ENCODE measurements at places on chromosomes 4 and X.
A peak's percentile ranks its signal among the peaks of the same experiment; 100 is the strongest.

GRCh38 chr4:143163614-143164013, 21.1 kb upstream of the USP38 start:
- no peak for DNase-seq

DNA sequence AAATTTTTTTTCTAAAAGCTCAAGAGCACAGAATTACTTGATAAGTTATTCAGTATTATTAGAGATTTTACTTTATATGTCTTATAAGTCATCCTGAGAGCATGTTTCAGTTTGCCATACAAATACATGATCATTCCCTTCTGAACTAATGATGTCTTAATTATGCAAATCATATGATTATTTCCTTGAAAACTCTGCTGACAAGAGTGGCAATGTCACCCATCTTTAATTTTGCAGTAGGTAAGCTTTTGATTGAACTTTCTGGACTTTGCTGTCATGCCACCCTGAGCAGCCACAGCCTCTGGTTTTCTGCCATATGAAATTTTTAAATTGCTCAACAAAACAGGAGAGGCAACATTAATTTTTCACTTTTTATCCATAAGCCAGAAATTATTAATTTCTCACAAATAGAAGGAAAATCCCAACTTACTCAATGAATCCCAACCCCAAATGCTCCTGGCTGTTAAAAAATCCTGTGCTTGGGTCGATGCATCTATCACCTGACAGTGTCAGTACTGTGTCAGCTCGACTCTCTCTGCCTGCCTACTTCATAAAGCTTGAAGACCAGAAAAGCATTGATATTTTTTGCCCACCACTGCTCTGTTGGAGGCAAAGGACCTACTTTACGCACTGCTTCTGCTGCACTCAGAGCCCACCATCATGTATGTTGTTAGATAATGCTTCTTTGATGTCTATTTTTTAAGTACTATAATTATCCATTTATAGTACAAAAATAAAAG, 11.6 kb upstream of the HADH start:
- no peak for DNase-seq

- DNase-seq = no peak
Measured at GRCh38 chr4:77152421-77152820, 4.6 kb upstream of the CCNG2 start.

DNA sequence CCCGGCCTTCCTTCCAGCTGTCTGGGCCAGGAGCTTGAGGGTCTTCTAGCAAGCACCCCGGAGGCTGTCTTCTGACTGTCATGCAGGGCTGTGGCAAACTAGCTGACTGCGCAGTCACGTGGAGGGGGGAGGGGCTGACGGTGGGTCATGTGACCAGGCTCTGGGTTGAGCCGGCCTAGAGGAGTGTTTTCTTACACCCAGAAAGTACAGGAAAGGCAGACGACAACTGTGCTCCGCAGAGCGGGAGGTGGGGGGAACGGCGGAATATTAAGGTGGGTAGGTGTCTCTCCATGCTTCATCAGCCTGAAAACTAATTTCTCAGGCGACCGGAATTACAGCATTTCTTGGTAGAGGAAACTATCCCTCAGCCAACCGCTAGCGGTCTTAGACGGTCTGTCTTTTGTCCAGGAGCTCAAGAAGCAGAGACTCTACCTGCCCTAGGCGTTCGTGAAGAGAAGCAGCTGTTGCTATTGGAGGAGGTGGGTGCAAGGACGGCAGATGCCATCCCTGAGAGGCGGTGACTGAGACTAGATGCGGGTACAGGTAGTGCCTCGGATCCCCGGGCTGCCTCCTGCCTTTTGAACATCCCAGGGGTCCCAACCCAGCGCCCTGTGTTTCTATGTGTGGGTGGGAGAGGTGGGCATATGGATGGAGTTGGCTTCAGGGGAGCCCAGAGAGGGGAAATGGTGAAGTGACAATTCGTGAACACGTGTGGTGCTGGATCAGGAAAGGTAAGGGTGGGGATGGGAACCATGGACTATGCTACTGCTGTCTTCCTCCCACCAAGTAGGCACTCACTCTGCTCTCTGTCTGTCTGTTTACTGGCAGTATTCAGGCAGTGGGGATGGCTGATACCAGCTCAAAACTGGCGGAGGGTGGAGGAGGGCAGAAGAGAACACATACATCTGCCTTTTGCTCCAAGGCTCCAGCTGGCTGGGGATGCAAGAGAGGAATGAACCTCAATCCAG, 8.8 kb downstream of the GPRASP1 start:
- peak; percentile 63 for DNase-seq

DNA sequence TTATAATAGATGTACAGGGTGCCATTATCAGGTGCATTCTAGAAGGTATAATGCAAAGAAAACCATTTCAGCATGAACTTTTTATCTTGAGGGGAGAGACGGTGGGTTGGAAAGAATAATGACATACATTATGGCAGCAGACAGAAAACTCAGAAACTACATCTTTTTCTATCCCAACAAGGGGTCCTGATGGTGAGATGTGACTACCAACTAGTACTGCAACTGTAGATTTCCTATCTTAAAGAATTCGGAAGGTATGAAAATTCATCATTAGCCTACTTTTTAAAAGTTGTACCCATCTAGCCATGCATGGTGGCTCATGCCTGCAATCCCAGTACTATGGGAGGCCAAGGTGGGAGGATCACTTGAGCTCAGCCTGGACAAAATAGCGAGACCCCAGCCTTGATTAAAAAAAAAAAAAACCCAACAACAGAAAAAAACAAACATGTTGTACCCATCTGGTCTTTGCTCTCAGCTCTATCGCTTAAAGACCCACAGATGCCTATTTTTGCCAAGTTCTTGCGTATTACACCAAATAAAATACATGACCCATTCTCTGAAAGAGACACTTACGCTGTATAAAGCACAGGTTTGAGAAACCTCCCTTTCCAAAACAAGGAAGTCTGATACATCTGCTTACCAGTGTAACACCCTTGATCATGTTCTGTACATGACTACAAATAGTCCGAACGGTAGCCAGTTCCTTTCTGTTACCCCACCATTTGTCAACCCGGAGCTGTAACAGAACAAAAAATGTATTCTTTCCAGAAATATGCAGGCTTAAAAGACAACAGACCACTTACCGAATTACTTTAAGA, 1.6 kb downstream of the RPL9 start:
- DNase-seq = no peak

- DNase-seq = no peak
Measured at GRCh38 chr4:25857403-25857802, 5.4 kb downstream of the SEL1L3 start.

GRCh38 chr4:54571293-54572151, 86.2 kb upstream of the KIT start:
- DNase-seq = no peak
